Femur (tissue), 1 donor: ENCODE measurements at places on chromosomes 1 and 21.

GRCh38 chr1:20668581-20668980 lies 7.4 kb upstream of the DDOST start:
- DNase-seq, result no peak

DNA sequence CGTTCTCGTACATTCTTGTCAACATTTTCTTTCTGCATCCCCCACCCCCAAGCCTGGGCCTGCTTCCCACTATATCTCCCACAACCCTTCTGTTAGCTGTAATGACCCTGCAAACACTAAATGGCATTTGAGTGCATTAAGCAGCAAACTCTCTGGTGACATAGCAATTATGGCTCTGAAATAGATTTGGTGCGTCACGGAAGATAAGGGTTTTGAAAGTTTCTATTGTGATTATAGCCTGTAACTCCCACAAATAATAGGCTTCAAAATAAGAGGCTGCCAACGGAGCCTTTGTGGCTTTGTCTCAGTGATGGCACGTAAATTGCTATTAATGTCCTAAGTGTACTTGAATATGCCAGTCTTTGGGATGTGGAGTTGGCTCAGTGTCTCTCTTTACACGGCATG lies 277.6 kb downstream of the PBX1 start:
- DNase-seq, result peak; percentile 46

- no peak for DNase-seq
These were observed 20.3 kb downstream of the TGFB2 start for GRCh38 chr1:218365226-218365999.

GRCh38 chr1:213425376-213426030 lies 374.5 kb downstream of the RPS6KC1 start:
- no peak for DNase-seq

DNA sequence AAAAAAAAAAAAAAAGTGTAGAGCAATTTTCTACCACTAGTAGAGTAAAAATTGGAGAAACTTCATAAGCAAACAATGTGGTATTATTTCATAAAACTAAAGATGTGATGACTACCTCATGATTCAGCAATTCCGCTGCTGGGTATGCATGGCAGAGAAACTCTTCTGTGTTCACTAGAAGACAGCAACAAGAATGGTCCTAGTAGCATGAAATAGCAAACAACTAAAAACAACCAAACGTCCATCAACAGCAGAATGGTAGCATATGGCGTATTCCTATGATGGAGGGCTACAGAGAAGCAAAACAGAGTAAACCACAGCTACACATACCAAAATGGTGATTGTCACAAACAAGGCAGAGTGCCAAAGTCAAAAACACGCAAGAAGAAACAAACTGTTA lies 18.9 kb downstream of the HTR1D start:
- DNase-seq, result no peak

GRCh38 chr1:97307151-97307550 lies 585.6 kb downstream of the PTBP2 start:
- DNase-seq, result no peak

- no peak for DNase-seq
These were observed 93.1 kb upstream of the RUNX3 start for GRCh38 chr1:25023190-25023578.

DNA sequence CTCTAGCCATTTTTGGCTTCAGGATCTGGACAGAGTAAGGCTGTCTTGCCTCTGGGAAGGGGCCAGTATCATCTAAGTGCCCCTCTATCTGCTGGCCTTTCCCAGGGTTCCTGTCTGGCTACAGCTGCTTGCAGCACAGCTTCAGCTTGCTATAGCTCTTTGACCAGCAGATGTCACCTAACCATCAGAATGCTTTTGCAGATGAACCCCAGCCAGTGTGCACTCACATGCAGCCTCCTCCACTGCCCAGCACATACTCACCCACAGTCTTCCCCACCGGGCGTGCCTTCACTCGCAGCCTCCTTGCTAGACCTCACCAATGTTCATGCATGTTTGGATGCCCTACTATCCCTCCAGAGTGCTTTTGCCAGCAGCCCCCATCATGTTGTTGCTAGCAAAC lies 769.0 kb downstream of the BRINP3 start:
- DNase-seq, result no peak
